ENCODE measurements at places on chromosomes 3 and 15.

DNA sequence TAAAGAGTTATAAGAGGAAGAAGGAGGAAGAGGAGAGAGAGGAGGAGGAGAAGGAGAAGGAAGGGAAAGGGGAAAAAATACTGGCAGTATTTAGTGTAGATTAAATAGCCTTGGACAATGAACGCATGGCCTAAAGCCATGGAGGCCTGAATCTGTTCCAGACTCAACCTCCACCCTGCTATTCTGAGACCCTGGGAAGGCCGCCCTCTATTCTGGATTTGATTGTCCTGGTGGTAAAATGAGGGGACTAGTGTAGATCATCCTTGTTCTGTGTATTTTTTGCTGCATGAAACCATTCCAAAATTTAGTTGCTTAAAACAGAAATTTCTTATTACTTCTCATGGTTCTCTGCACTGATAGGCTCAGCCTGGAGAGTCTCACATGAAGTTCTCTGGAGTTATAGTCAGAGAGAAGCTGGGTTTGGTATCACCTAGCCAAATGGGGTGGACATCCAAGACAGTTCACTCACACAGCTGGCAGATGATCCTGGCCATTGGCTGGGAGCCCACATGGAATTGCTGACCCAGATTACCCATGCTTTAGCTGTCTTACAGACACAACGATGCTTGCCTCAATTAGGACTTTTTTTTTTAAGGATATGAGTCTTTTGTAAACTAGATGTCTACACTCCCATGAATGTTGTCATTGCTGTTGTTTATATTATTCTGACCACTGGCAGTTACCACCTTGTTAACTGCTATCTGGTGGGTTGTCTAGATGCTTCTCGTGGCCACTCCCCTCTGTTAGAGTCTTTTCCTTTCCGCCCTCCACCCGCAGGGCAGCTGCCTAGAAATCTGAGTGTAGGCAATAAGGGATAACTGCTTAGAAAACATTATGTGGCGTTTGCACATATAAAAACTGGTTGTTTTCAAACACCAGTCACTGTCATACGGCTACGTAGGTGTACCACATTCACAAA lies 149.9 kb downstream of the SST start:
- no peak for DNase-seq

DNA sequence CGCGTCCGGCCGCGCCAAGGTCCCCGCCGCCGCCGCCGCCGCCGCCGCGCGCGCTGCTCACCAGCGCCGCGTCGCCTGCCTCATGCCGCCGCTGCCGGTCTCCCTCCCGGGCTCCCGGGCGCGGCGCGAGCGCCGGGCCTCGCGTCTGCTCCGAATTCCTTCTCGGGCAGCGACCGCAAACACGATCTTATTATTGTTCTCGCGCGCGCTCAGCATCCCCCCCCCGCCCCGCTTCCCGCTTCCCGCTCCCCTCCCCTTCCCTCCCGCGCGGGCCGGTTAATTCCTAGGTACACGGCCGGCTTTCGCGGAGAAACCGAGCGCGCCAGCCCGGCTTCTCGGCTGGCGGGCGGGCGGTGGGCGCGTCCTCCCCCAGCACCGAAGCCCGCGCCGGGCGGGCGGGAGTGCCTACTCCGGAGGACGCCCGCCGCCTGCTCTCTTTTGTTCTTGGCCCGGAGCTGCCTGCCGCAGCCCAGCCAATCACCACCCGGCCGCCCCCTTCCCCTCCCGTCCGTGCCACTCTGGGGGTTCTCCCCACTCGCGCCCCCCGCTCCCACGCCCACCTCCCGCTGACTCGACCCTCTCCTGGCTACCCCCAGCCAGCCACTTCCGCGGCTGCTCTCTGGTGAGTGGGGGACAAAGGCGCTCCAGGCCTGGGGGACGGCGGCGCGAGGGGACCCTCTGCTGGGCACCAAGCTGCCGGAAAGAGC lies at the start of gene HDGFL3:
HDGFL3 (minus strand) TSS at position 164 of the 707 bp plus-strand sequence. CDS start 409 bp downstream, outside the sequence.
- no peak for DNase-seq

DNA sequence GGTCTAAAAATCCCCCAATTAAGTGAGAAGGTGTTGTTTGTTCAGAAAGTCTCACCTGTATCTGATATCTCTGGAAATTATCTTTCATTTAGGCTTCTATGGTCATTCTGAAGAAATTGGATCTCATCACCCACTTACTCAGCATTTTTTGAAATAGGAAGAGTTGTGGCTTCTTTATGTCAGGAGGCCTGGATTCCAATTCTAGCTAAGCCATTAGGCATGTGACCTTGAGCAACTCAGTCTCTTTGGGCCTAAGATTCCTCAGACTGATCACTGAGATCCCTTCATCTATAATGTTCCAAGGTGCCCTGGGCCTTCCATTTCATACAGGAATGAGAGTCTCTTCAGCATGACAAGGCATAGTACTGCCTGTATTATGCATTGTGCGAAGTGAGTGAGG lies 70.3 kb downstream of the ARHGEF26 start:
- DNase-seq = no peak

DNA sequence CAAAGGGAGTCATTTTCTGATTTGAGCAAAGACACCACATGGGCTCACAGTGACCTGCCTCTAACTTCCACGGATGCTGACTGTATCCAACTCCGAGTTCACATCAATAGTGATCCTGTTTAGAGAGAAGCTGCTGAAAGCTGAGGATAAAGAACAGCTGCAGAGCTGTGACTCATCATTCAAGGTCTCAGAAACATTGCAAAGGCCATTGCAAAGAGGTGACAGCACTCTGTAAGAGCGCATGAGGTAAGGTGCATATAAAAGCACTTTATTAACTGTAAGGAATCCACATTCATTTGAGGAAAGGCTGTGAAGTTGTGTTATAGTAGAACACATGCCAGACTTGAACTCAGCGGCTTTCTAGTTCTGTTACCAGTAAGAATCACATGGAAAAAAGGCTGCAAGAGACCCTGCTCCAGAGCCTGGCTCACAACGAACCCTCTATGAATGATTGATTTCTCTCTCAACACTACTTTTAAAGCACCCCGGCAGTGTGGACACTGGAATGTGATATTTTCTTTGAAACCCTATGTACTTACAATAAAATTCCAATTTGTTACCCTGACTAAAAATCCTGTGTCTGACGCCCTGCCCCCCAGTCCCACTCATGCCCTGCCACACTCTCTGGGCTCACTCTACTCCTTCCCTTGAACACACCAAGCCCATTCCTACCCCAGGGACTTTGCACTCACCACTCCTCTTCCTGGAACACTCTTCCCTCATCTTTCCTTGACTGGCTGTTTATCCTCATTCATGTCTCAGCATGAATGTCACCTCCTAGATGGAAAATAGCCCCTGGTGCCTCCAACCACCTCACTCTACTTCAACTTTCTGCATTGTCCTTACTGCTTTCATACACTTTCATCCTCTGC lies 111.2 kb downstream of the LSM3 start:
- no peak for DNase-seq

GRCh38 chr3:177149106-177149505 lies 48.2 kb downstream of the TBL1XR1 start:
- no peak for DNase-seq

DNA sequence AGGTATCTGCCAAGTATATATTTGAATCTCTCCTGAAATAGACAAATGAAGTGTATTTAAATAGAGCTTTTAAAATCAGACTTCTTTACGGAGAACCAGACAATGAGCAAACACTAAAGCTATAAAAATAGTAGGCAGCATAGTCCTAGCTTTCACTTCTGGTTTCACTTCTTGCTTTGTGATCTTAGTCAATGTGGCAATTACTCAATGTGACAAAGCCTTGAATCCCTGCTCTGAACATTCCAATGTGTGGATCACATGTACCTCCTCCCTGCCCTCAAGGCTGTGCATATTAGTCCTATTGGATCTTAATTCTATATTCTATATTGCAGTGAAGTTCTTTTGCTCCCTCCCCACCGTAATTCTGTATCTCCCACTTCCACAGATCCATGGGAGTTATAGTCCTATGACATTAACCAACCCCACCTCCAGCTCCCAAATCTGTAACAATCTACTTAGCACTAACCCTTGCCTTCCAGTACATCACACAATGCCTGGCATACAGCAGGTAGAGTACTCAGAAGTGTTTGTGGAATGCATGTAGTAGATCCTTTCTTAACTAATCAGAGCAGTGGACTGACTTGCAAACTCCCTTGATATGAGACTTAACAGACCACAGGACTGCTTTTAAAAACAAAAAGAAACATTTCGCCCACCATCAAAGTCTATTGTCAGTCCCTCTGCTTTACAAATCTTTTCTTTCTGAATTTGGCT lies 24.3 kb upstream of the CP start:
- no peak for DNase-seq

DNA sequence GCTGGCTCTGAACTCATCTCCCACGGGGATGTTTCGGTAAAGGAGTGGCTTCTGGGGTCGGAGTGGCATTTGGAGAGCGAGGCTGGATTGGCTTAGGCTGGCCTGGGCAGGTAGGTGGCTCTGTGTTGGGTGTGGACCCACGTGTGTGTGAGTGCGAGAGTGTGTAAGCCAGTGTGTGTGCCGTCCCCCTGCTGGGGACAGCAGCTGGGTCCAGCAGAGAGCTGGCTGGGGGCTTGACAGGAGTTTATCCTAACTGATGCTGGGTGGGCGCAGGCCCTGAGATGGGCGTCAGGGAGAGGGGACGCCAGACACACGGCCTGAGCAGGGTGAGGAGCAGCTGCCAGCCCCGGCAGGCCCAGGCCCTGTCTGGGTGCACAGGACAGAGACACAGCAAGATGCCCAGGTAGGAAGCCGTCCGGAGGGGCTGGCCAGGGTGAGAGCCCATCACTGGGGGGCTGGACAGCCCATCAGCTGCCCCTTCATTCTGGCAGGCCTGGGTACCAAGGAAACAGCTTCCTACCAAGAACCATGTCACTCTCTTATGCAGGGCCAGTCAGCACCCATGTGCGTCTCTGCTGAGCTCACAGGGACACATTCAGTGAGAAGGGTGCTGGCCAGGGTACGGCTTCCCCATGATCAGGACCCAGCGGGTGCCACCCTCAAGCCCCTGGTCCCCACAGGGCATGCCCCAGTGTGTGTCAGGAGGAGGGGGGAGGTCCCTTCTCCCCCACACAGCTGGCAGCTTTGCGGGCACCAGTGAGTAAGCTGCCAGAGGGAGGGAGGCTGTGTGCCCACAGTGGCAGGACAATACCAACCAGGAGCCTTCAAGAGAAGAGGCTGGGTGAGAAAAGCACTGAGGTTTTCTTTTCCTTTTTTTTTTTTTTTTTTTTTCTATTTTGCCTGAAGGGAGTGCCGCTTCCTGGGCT lies 1.1 kb downstream of the PAK6 start:
- DNase-seq = no peak

DNA sequence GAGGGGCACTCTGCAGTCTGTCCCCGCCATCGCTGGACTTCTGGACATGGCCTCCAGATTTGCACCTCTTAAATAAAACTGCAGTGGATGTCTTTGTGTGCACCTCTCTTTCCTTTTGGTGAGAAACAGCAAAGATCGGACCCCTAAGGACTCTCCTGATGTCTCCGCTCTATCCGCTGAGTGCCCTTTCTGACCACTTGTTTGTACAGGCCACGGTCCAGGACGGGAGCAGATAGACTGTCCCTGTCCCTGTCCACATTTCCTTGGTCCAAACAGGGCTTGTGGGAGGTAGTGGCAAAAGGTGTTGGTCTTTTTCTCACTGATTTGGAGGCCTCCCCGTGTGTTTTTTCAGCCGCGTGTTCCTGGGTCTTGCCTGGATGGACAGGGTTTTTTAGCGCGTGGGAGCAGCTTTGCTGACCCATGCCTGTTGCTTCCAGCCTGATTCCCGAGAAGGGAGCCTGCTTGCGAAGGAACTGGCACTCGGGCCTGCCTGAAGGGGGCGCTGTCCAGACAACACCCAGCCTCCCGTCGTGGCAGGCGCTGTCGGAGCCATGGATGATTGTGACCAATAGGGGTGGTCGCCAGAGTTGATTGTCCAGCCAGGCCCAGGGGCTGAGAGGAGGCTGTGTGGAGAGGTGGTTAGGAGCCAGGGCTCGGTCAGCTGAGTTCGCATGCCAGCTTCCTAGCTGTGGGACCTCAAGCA lies 13.2 kb upstream of the STAB1 start:
- peak; percentile 24 for DNase-seq

DNA sequence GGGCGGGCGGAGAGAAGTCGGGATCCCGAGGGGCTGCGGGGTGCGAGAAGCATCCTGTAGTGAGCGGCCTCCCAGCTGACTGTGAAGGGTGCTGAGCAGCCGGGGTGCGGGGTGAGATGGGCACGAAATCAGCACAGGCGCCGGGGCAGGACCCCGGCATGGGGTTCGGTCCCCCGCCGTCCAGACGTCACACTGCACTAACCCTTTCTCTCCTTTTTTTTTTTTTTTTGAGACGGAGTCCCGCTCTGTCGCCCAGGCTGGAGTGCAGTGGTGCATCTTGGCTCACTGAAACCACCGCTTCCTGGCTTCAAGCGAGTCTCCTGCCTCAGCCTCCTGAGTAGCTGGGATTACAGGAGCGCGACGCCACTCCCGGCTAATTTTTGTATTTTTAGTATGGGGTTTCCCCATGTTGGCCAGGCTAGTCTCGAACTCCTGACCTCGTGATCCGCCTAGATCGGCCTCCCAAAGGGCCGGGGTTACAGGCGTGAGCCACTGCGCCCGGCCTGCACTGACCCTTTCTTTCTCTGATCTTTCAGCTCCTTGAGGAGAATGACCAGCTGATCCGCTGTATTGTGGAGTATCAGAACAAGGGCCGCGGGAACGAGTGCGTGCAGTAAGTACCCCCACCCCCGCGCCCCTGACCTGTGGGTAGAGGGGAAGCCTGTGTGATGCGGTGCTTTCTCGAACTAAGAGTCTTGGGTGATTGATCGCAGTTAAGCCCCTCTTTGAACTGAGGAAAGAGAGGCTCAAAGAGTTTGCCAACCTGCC lies 513 bp downstream of the SS18L2 start:
- no peak for DNase-seq

GRCh38 chr3:134095005-134095404 lies 65.3 kb upstream of the SLCO2A1 start:
- no peak for DNase-seq

- DNase-seq = no peak
Observed at GRCh38 chr15:92773340-92773739, 117.8 kb upstream of the FAM174B start.

DNA sequence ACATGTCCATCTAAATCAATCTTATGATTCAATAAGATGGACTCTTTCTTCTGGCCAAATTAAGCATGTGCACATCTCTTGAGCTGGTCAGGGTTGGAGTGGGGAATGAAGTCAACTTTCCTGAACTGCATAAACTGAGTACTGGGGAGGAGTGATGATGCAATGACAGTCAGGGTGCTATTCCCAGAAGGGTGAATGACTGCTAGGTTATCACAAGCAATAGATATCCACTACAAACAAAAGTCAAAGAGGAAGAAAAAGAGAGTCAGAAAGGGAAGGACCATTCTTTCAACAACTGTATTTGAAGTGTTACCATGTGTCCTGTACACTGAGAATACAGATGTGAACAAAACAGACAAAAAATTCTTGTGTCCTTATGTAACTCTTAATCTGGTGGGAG lies 70.0 kb downstream of the ALCAM start:
- DNase-seq = no peak

- no peak for DNase-seq
Observed at GRCh38 chr3:128432971-128433836, 33.5 kb downstream of the DNAJB8 start.

- DNase-seq = no peak
Observed at GRCh38 chr15:101322016-101322695, 27.1 kb upstream of the SNRPA1 start.

DNA sequence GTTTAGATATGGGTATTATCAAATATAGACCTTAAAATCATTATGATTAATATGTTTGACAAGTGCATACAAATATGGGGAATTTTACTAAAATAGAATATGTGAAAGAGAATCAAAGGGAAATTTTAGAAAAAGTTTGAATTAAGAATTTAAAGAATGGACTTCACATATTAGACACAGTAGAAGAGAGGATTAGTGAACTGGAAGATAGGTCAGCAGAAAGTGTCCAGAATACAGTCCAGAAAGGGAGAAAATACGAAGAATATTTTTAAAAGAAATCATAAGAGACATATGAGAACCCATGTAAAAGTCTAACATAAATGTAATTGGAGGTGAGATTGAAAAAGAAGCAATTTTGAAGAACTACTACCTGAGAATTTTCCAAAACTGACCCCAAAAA lies 139.9 kb downstream of the DTWD1 start:
- DNase-seq = no peak

Data from T-helper 9 cell (primary cell).